ENCODE measurements at places on chromosomes 7 and 10.

DNA sequence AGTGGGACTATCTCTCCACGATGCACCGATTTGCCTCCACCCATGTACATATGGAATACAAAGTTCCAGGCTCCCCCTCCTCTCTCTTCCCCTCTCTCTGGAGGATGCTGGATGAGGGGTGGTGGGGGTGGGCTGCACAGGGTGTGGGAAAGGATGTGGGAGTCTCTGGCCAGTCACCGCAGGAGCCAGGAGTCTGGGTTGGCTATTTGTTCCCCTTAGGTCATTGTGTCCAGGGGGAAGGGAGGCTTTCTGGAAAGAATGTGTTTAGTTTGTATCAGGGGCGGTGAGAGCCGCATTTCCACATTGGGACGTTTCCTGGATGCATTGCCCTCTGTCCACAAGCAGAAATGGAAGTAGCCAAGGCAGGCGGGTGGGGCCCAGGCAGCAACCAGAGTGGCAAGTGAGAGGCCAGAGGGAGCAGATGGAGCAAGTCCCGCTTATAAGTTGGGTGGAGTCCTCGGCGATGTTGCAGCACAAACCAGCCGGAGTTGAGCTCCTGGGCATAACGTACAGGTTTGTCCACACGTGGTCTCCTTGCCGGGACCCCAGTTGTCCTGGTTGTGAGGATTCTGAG, 63.3 kb downstream of the ZNF777 start:
- H3K27me3 ChIP-seq: no peaks in the 10 kb centered on the region
- no peaks in the 10 kb centered on the region for H3K4me1 ChIP-seq
- no peaks in the 10 kb centered on the region for H3K36me3 ChIP-seq
- no peak overlapping the region for H3K27ac ChIP-seq
- no peak for DNase-seq

GRCh38 chr10:10600004-10600403, 417.7 kb upstream of the CELF2 start:
- no peak overlapping the region for H3K27ac ChIP-seq
- no peaks in the 10 kb centered on the region for H3K27me3 ChIP-seq
- no peaks in the 10 kb centered on the region for H3K4me1 ChIP-seq
- DNase-seq: no peak
- H3K36me3 ChIP-seq: no peaks in the 10 kb centered on the region

GRCh38 chr7:36005293-36005692, 147.8 kb upstream of the EEPD1 start:
- no peaks in the 10 kb centered on the region for H3K27me3 ChIP-seq
- H3K4me3 ChIP-seq: no peak overlapping the region
- no peaks in the 10 kb centered on the region for H3K4me1 ChIP-seq

DNA sequence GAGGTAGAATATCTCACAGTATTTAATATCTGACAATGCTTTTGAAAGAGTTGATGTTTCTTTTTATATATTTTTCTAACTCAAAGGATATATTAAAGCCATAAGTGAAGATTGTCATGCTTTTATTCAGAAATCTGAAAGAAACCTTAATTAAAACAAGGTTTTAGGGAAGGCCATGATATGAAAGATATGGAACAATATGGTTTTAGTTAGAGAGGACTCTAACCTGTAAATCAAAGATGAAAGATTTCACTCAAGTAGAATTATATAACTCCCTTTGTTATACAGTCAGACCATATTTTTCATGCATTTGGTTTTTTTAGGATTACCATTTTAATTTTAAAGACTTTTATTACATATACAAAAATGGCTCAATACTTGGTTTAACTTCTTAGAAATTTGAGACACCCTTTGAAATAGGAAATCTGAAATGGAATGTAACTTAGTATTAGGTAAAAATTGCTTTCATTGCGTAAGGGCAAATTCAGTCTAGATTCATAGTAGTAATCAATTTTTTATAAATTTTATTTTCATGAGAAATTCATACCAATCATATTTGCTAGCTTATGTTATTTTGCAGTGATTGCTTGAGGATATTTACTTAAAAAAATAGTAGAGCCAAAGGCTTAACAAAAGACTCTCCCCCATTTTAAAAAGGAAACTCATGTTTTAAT, 119.8 kb downstream of the TWIST1 start:
- no peaks in the 10 kb centered on the region for H3K4me1 ChIP-seq
- no peak for DNase-seq
- no peak overlapping the region for H3K27ac ChIP-seq
- H3K27me3 ChIP-seq: no peaks in the 10 kb centered on the region
- no peaks in the 10 kb centered on the region for H3K36me3 ChIP-seq
- H3K4me3 ChIP-seq: no peak overlapping the region

- no peak overlapping the region for H3K27ac ChIP-seq
- peaks cover 2% of the 10 kb centered on the region for H3K36me3 ChIP-seq
- no peak for DNase-seq
- H3K27me3 ChIP-seq: no peaks in the 10 kb centered on the region
Measured at GRCh38 chr7:157271991-157272324, 64.8 kb upstream of the DNAJB6 start.

DNA sequence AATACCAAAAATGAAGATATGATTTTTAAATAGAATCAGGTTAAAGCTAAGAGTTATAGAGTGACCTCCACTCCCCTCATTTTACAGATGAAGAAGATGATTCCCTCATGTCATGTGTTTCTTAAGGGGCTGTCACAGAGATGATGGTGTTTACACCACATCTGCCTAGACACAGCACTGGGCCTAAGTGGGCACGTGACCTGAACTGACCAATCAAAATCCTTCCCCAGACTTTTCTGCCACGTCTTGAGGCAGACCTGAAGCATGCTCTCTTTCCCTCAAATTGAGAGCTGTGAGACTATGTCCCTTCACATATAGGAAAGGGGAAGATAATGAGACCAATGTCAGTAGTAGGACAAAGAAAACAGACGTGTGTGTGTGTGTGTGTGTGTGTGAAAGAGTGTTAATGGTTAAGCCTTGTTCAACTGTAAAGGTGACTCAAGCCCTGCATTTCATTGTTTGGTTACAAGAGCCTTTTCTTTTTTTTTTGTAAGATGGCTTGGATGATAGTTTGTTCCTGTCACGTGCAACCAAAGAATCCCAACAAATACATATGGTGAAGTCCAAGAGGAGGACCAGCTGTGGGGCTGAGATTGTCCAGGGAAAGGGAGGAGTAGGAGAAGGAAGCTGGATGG, 172.8 kb upstream of the AOAH start:
- no peaks in the 10 kb centered on the region for H3K27me3 ChIP-seq
- H3K4me1 ChIP-seq: no peaks in the 10 kb centered on the region
- no peaks in the 10 kb centered on the region for H3K36me3 ChIP-seq
- H3K4me3 ChIP-seq: no peak overlapping the region
- H3K27ac ChIP-seq: no peak overlapping the region

GRCh38 chr7:30470163-30470770, 8.3 kb downstream of the NOD1 start:
- peaks cover 3% of the 10 kb centered on the region for H3K4me1 ChIP-seq
- DNase-seq: no peak
- no peaks in the 10 kb centered on the region for H3K27me3 ChIP-seq
- no peak overlapping the region for H3K4me3 ChIP-seq

DNA sequence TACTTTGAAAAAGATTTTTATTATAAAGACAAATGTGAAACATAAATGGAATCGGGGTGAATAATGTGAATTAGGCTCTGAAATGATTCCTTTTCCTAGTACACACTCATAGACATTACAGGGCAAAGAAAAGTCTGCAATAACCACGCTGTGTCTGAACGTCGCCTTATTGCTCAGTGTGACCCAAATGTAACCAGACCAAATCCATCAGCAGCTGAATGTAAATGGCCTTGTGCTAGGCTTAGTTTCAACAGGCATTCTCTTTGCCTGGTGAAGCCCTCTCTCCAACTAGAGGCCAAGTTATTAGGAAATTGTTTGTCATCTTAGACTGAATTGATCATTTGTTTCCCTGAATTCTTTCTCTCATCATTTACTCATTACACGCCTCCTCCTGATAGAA, 225.5 kb downstream of the CHCHD3 start:
- H3K4me1 ChIP-seq: peaks cover 3% of the 10 kb centered on the region
- H3K36me3 ChIP-seq: no peaks in the 10 kb centered on the region
- no peak overlapping the region for H3K4me3 ChIP-seq
- H3K27ac ChIP-seq: no peak overlapping the region
- DNase-seq: no peak

- no peak for DNase-seq
- H3K27ac ChIP-seq: no peak overlapping the region
- no peaks in the 10 kb centered on the region for H3K4me1 ChIP-seq
- H3K27me3 ChIP-seq: no peaks in the 10 kb centered on the region
- peak overlapping the region; percentile 47 for H3K4me3 ChIP-seq
Measured at GRCh38 chr10:28722065-28722803, 44.9 kb downstream of the BAMBI start.

DNA sequence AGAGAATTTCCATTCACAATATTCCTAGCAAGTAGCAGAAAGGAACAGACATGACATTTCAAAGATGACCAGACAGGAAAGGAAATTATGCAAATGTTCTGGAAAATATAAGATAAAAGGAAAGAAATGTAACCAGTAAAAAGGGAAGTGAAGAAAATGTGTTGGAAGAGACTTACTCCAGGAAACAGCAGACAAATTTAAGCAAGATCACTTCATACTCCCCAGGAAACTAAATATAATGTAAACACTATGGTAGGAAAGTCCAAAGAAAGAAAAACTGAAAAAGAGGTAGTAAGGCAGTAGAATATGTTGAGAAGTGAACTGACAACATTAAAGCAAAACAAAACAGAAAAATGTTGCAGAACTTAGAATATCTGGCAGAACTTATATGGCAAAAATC, 6.4 kb upstream of the ST8SIA6 start:
- H3K4me1 ChIP-seq: no peaks in the 10 kb centered on the region
- no peak for DNase-seq

GRCh38 chr7:28225576-28225975, 45.0 kb upstream of the JAZF1 start:
- DNase-seq: no peak
- no peak overlapping the region for H3K27ac ChIP-seq
- no peaks in the 10 kb centered on the region for H3K36me3 ChIP-seq
- H3K4me1 ChIP-seq: peaks cover 8% of the 10 kb centered on the region
- no peak overlapping the region for H3K4me3 ChIP-seq

DNA sequence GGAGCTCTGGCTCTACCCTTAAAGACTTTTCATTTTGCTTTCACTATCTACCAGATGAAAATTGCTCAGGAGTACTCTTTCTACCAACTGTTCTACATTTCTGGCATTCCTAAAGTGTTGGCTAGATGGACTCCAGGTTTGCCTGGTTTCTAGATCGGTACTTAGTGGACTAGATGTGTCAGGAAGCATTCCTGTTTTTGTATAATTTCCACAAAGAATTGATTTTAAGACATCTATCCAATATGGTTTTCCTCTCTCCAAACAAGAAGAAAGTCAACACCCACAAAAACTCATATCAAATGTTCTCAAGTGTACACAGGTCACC, 157.7 kb downstream of the CHRM2 start:
- no peaks in the 10 kb centered on the region for H3K27me3 ChIP-seq
- DNase-seq: no peak
- no peaks in the 10 kb centered on the region for H3K36me3 ChIP-seq
- no peak overlapping the region for H3K4me3 ChIP-seq

GRCh38 chr10:119893074-119893473, 544 bp downstream of the SEC23IP start:
- no peak overlapping the region for H3K27ac ChIP-seq
- no peak for DNase-seq
- no peaks in the 10 kb centered on the region for H3K27me3 ChIP-seq

DNA sequence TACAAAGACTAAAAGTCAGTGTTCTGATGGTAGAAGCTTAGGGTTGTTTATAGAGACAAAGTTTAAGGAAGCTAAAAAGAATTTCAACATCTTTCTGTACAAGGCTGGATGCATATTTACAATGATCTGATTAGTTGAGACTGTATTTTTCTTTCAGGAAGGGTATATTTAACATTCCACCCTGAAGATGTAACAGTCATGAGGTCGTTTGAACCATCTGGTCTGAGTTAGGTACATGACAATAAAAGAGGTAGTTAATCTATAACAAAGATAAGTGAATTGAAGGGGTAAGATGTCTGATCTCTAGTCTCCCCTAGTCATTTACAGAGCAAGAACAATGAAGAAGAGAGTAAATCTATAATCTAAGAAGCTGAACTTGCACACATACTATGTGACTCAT, 821.2 kb downstream of the CNTNAP2 start:
- no peak for DNase-seq
- H3K27ac ChIP-seq: no peak overlapping the region
- no peak overlapping the region for H3K4me3 ChIP-seq

DNA sequence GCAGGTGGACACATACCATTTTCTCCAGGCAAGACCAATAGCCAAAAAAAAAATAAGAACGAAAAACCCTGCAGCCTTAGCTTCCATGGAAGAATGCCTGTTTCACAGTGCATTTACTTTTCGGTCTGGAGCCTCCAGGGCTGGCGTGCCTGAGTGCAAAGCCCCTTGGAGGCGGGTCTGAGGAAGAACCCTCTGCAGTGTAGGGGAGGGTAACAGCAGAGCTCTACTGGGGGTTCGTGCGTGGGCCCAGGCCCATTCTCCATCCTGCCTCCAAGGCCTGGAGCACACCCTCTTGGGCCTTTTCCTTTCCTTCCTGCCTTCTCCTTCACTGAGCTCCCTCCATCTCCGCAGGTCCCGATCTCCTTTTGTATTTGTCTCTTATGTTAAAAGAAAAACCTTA, 172.3 kb upstream of the GLI3 start:
- H3K27ac ChIP-seq: no peak overlapping the region
- DNase-seq: no peak
- no peak overlapping the region for H3K4me3 ChIP-seq

DNA sequence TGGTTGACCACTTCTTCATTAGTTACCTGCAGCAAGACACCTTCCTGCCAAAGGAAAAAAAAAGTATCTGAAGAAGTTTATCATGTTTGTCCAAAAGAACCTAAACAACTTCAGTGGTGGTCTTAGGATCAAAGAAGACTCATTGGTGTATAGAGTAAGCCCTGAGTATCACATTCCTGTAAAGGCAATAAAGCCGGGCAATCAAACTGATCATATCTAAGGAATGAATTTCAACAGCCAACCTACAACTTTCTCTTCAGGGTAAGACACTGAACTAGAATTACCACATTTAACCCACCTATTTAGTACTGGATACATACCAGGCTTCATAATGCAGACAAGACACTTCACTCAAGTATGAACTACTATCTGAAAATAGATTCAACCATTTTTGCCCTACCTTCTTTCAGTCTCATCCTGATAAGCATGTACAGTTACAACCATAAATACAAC, 10.1 kb downstream of the HNRNPA2B1 start:
- peaks cover 36% of the 10 kb centered on the region for H3K36me3 ChIP-seq
- H3K4me3 ChIP-seq: no peak overlapping the region
- no peaks in the 10 kb centered on the region for H3K27me3 ChIP-seq
- H3K27ac ChIP-seq: no peak overlapping the region

- H3K27me3 ChIP-seq: no peaks in the 10 kb centered on the region
- no peaks in the 10 kb centered on the region for H3K36me3 ChIP-seq
- H3K27ac ChIP-seq: no peak overlapping the region
- no peaks in the 10 kb centered on the region for H3K4me1 ChIP-seq
- DNase-seq: no peak
Measured at GRCh38 chr7:36100634-36101033, 52.4 kb upstream of the EEPD1 start.
